ENCODE measurements at places on chromosomes 6 and 20.

DNA sequence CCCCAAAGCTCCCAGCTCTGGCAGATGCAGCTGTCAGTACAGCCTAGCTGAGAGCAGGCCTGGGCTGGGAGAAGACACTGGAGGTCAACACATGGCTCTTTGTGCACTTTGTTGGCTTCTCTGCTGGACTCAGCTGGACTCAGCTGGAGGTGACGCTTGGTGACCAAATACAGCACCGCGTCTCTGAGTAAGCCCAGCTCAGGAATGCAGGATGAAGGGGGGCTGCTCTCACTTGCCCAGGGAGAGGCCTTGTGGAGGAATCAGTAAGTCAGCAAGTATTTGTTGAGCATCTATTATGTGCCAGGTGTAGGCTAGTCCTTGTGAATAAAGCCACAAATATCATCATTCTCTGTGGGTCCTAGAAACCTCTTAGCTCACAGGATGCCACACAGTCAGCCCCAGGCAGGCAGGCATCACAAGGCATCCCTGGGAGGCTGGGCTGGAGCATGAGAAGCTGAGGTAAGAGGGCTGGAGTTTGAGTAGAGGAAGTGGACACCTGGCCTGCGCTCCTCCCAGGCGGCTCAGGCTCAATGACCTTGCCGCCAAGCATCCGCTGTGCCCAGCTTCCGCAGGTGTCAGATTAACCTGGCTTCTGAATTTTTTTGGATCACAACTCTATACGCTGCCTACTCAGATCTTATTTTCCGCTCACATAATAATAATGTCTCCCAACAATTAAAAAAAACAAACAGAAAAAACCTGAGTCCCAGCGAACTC lies 95.4 kb downstream of the TMEM170B start:
- no peak for DNase-seq

GRCh38 chr6:44074439-44074812 lies 52.8 kb downstream of the MRPL14 start:
- DNase-seq = no peak

GRCh38 chr6:150267686-150268561 lies 100.9 kb upstream of the IYD start:
- no peak for DNase-seq

DNA sequence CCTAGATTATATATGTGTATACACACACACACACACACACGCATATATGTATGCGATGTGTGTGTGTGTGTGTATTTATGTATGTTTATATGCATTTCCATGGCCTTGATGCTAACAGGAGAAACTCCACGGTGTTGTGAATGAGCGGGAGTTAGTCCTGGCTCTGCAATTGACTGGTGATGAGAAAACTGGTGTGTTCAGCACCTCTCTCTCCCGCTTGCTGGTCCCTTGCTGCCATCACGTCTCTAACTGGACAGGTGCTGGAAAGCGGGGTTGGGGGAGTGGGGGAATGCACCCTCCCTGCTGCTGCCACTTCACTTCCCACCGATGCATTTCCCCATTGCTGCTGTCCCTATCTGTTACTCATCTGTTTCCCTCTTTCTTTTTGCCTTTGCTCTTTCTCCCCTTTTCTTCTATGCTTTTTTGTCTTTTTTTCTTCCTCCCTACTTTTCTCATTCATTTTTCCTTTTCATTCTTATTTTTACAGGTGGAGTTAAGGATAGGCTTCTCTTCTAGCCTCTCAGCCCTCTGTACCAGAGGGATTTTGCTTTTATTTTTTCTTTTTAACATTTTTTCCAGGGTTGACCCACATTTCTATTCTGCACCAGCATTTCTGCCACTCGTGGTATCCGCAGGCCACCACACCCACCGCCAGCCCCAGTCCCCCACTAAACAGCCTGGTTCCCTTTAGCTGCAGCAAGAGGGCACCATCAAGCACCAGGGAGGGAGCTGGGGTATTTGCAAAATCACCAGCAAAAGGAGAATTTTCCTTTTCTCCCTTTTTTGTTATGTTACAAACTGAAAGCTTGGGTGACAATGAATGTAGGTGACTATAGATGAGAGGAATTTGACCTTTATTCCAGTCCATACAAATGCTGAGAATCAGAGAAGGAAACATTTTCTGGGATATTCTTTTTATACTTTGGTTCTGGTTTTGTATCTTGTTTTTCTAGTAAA lies 115.6 kb downstream of the TCP11 start:
- no peak for DNase-seq

- no peak for DNase-seq
Measured at GRCh38 chr6:57072108-57072507, 17.9 kb upstream of the ZNF451 start.

- no peak for DNase-seq
Measured at GRCh38 chr6:119575721-119576120, 226.2 kb upstream of the MAN1A1 start.

- no peak for DNase-seq
Measured at GRCh38 chr6:147986846-147987245, 355.8 kb upstream of the SASH1 start.

DNA sequence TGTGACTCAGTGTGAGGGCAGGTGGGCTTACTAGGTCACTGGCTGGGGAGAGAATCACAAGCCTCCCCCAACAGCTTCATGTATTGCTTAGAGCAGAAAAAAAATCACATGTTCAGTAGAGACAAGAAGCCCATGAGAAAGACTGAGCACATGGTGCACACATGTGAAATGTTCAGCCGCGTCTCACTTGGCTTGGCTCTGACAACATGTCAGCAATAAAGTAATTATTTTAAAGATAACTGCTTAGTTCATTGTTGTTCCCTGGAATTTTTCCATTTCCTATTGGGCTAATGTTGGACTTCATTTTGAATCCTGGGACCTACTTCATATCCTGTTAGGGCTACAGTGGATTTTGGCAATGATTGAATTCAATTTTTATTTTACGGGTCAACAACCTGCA lies 222.6 kb downstream of the C6orf118 start:
- DNase-seq = no peak

GRCh38 chr20:32536851-32537656 lies 48.1 kb downstream of the NOL4L start:
- peak; percentile 98 for DNase-seq

GRCh38 chr6:7180751-7181150 lies 73.0 kb downstream of the RREB1 start:
- DNase-seq = no peak

DNA sequence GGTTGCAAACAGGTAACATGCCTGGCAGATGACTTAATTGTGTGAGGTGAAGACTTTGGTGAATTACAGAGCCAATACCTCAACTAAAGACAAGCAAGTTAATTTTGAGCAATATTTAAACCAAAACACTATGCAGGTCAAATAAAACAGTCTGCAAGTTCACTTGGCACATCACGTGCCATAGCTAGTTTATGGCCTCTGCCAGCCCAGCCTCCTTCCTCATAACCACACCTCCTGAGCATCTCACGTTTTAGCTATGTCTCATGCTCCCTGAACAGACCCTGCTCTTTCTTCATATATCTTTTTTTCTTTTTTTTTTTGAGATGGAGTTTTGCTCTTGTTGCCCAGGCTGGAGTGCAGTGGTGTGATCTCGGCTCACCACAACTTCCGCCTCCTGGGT lies 4.5 kb upstream of the CNBD2 start:
- DNase-seq = no peak

GRCh38 chr20:38109591-38110524 lies 55.2 kb downstream of the TGM2 start:
- DNase-seq = no peak

DNA sequence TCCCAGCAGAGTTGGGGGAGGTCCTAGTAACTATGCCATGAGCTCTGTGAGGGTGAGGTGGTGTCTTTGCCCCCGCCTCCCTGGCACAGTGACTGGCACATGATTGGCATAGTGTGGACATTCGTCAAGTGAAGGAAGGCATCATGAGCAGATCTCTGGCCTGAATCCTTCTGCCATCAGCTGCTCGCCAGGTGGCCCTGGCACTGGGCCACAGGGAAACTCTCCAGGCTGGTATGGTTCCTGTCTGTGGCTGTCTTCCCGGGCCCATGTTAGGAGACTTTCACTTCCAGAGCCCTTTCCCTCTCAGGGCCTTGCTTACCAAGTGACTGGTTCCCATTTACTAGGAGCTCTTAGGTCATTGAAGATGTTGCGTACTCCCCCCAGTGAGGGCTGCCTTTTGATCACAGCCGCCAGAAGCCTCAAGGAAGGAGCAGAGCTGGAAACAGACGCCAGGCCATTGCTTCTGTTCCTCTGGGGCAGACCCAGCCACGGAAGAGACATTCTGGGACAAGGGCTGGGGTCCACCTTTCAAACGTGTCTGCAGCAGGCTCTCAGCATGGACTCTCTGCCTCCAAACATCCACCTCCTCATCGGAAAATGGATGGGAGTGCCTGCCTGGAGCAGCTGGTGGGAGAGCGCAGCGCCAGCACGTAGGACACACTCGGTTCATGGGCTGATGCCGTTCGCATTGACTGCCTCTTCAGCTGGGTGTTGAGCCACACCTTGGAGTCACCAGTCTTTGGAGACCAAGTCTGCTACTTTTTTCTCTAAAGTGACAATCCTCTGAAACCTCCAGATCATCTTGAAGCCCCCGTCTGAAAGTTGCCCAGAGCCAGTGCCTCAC lies 67.2 kb downstream of the PTPN1 start:
- DNase-seq = peak; percentile 87

DNA sequence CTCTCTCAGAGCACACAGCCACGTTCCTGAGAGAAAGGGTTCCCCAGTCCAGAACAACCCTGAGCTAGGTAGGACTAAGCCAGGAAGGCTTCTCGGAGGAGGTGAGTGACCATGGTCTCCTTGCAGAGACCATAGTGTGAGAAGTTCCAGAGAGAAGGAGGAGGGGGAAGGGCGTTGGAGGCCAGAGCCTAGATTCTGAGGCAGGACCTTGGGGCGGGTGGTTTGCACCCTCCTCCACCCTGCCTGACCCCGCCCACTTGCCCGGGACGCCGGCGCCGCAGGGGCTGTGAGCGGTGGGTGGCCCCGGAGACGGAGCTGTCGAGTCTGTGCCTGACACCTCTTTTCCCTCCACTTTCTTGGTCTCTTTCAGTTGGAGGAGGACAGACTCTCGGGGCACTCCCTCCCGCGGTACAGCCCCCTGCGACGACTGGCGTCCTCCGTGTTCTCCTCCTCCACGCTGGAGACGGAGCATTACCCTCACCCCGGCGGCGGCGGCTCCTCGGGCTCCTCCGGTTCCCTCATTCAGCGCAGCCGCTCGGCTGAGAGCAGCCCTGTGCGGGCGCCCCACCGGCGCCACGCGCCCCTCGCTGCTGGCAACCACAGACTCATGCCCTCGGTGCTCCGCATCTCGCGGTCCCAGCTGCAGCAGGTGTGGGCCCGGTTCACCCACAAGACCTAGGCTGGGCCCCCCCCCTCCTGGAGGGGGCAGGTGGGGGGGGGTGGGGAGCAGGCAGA lies 26.2 kb downstream of the TTBK1 start:
- DNase-seq = no peak

DNA sequence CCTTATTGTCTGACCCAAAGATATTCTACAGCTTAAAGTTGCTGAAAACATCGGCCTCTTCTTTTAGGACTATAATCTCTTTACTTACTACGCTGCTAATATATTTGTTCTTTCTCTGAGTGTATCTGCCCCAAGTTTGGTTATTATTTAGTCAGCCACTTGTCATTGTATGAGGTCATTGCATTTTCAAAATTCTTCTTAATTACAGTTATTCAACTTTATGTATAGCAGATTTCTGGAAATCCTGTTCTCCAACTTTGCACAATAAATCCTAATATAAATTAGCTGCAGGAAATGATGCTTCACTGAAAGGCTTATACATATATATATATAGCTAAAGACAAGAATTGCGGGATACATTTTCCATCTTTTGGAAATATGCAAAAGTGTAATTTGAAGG lies 88.5 kb upstream of the HIVEP1 start:
- DNase-seq = no peak

- no peak for DNase-seq
Measured at GRCh38 chr20:33242319-33243100, 6.7 kb downstream of the BPIFA1 start.

DNA sequence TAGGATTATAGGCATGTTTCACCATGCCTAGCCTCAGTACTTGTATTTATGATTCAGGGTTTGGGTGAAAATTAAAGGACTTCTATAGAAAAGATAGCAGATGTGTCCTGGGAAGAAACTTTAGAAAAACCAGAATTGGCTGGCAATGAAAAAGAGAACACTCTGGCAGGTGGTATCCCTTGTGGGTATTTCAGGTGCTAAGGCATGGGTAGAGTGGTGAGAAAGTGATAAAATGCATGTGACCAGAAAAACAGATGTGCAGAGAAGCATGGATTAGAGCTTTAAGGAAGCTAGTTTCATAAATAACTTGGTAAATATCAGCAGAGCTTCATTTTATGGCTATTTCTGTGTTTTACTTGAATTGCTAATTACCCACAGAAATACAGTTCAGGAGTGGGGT lies 622.2 kb downstream of the DOK5 start:
- DNase-seq = no peak

GRCh38 chr6:160734627-160735026 lies 32.6 kb downstream of the PLG start:
- DNase-seq = no peak

GRCh38 chr6:17972074-17972952 lies 15.1 kb downstream of the KIF13A start:
- DNase-seq = no peak

GRCh38 chr6:149045404-149045803 lies 272.1 kb upstream of the TAB2 start:
- no peak for DNase-seq

DNA sequence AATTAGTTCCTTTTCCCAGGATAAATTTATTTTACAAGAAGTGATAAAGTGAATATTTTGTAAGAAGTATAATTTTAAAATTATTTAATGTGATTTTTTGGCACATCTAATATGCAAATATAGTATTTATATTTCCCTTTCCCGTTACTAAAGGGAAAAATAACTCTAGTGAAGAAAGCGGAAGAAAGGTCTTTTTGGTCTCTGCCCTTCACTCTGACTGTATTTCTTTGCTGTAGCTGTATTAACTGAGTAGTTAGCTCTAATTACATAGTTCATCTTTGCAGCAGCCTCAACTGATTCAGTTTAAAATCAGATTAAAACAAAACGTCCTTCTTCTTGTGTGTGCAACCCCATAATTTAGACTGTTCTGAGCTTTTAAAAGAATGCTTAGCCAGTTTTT lies 57.4 kb upstream of the RNF144B start:
- DNase-seq = no peak

GRCh38 chr6:168619560-168620314 lies 178.8 kb downstream of the SMOC2 start:
- no peak for DNase-seq

DNA sequence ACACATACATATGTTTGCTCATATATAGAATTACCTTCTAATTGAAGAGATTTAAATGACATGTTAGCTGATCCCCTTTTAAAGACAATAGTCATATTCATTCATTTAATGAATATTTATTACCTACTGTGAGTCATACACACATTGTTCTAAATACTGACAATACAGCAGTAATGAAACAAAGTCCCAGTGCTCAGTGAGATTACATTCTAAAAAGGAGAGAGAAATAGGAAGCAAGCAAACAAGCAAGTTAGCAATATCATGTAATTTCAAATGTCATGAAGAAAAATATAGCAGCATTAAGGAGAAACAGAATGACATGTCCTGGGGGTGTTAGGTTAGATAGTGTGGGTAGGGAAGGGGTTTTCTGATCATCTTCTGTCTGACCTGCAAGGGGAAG lies 136.3 kb downstream of the ADGRB3 start:
- DNase-seq = no peak

Measured in NCI-H345 (cell line).